HepG2 (cell line): ENCODE measurements at places on chromosomes 6 and 20. TPM values are rescaled to one million over a fixed set of nuclear protein-coding genes. Genes with fewer than 3 reads are reported as not detected.

GHRH gene
- not detected in 2 replicates for total RNA-seq

TRIM31 gene
- 0.51 TPM in 1 of 2 replicates, not detected in the other for total RNA-seq

PROKR2 gene
- total RNA-seq: not detected in 2 replicates

FILIP1 gene
- total RNA-seq: not detected in 2 replicates

LY86 gene
- total RNA-seq: not detected in 2 replicates

RGS17 gene
- total RNA-seq: not detected in 2 replicates

EPB41L1 gene
- 16.7 and 20.8 TPM in 2 replicates for total RNA-seq

ARMH2 gene
- not detected in 2 replicates for total RNA-seq

SIRPD gene
- total RNA-seq: not detected in 2 replicates

FAM217A gene
- total RNA-seq: not detected in 2 replicates

DNA sequence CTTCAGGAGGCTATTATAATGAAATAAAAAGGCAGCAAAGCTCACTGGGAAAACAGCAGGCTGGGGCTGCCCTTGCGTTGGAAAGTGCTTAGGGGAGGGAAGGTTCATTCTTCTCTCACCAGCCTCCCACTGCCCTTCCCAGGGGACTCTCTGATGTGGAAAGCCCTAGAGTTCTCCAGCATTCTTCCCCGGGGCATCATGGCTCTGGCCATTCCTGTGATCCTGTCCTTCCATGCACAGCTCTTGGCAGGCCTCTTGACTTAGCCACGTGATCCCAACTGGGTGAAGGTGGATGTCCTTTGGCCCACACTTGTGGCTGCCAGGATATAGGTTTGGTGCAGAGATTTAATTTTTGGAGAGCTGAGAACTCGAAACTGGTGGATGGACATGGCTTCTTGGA is 58.0 kb upstream of the ZNF831 start:
- no peaks in the 10 kb centered on the region for H3K36me3 ChIP-seq
- H3K4me1 ChIP-seq: no peaks in the 10 kb centered on the region
- no peak overlapping the region for H3K4me3 ChIP-seq
- H3K27me3 ChIP-seq: peaks cover 6% of the 10 kb centered on the region; the same call in 1 of the 3 replicates
- DNase-seq: no peak
- H3K27ac ChIP-seq: no peak overlapping the region

GRCh38 chr20:58160451-58161061 is 67.9 kb downstream of the ANKRD60 start:
- no peaks in the 10 kb centered on the region for H3K36me3 ChIP-seq
- DNase-seq: no peak
- H3K4me1 ChIP-seq: no peaks in the 10 kb centered on the region

GRCh38 chr20:21324126-21324525 is 21.0 kb downstream of the XRN2 start:
- H3K27me3 ChIP-seq: no peaks in the 10 kb centered on the region
- no peak for DNase-seq
- no peak overlapping the region for H3K4me3 ChIP-seq

DNA sequence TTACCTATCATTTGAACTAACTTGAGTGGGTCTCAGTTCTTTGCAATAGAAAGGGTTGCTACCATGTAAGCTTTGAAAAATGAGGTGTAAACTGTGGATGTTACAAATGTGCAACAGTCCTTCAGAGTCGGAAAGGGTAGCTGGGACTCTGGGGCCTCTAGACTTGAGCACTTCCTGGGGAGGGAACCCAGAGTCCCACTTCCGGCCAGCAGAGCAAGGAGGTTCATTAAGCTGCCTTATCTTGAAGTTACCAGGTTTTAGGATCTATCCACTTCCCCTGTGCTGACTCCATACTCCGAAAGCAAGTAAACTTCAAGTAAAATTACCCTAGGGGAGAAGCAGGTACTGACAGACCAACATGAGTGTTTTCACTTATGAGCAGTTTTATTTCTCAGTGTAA is 9.4 kb downstream of the TRIM10 start:
- H3K4me3 ChIP-seq: no peak overlapping the region
- no peaks in the 10 kb centered on the region for H3K36me3 ChIP-seq
- peaks cover 66% of the 10 kb centered on the region for H3K4me1 ChIP-seq

DNA sequence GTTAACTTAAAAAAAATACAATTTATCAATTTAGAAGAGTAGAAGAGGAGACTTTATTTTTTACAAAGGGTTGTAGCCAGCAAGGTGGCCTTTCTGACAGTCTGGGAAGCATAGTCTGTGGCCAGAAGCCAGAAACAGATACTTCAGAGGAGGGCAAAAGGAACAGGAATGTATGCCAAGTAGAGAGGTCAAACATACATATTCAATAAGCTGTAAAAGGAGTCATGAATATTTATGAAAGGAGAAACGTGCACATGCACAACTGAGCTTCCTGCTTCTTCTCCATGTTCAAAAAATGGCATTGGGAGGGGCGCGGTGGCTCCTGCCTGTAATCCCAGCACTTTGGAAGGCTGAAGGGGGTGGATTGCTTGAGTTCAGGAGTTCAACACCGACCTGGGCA is 43.9 kb upstream of the FAM184A start:
- no peaks in the 10 kb centered on the region for H3K27me3 ChIP-seq
- peaks cover 8% of the 10 kb centered on the region; the same call in 1 of the 2 replicates for H3K4me1 ChIP-seq
- DNase-seq: no peak
- no peak overlapping the region for H3K4me3 ChIP-seq
- H3K36me3 ChIP-seq: no peaks in the 10 kb centered on the region
- H3K27ac ChIP-seq: no peak overlapping the region

- peaks cover 68% of the 10 kb centered on the region for H3K4me1 ChIP-seq
- H3K4me3 ChIP-seq: no peak overlapping the region
- H3K36me3 ChIP-seq: no peaks in the 10 kb centered on the region; the same call in none of the 2 replicates
- peak overlapping the region; percentile 2 for H3K27ac ChIP-seq
These were observed 41.5 kb downstream of the SH3BGRL2 start for GRCh38 chr6:79672631-79673111.

GRCh38 chr6:76771059-76771634 is 692.1 kb downstream of the HTR1B start:
- H3K27me3 ChIP-seq: no peaks in the 10 kb centered on the region; the same call in 1 of the 2 replicates
- no peak overlapping the region for H3K4me3 ChIP-seq
- no peaks in the 10 kb centered on the region for H3K4me1 ChIP-seq

DNA sequence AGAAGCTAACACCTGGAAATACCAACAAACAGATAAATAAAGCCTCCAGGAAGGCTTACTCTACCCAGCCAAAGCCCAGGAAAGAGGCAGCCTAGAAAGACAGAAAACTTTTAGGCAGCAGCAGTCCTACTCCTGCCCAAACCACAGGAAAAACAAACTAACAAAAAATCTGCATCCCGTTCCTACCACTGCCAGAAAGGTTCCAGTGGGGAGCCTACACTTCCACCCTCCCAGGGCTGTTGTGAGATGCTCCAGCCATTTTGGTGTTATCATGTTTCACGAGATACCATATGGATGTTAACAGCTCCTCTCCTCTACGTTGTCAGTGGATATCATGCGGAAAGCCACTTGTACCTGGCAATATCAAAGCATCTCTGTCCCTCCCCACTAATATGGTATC is 336.7 kb upstream of the PRND start:
- H3K4me1 ChIP-seq: peaks cover 8% of the 10 kb centered on the region; the same call in 1 of the 2 replicates
- no peak overlapping the region for H3K4me3 ChIP-seq
- H3K36me3 ChIP-seq: no peaks in the 10 kb centered on the region
- H3K27ac ChIP-seq: no peak overlapping the region
- no peak for DNase-seq
- no peaks in the 10 kb centered on the region for H3K27me3 ChIP-seq

DNA sequence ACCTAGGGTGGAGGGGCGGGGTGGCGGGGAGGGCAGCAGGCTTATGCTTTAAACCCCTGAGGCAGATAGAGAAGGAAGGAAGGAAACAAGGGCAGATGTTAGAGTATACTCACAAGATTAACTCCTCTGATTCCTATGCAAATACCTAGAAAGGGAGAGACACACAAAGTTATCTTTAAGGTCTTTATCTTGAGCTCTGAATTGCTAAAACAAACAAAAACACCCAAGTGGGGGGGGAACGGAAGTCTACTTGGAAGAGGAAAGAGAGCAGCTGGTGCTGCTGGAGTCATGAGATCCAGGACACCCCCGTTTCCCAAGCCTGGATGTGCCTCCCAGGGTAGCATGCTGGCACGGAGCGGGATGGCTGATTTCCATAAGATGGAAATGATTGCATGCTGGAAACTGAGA is 43.4 kb downstream of the PLAGL1 start:
- peaks cover 5% of the 10 kb centered on the region; the same call in 1 of the 2 replicates for H3K4me1 ChIP-seq
- no peak overlapping the region for H3K4me3 ChIP-seq
- no peak overlapping the region for H3K27ac ChIP-seq
- no peaks in the 10 kb centered on the region for H3K27me3 ChIP-seq
- no peaks in the 10 kb centered on the region for H3K36me3 ChIP-seq

GRCh38 chr6:5995949-5996713 is 10.6 kb downstream of the NRN1 start:
- H3K27me3 ChIP-seq: peaks cover 11% of the 10 kb centered on the region
- peaks cover 14% of the 10 kb centered on the region for H3K4me1 ChIP-seq
- H3K36me3 ChIP-seq: no peaks in the 10 kb centered on the region
- peak overlapping the region; percentile 99 for H3K4me3 ChIP-seq
- H3K27ac ChIP-seq: no peak overlapping the region
- peak; percentile 39 for DNase-seq

DNA sequence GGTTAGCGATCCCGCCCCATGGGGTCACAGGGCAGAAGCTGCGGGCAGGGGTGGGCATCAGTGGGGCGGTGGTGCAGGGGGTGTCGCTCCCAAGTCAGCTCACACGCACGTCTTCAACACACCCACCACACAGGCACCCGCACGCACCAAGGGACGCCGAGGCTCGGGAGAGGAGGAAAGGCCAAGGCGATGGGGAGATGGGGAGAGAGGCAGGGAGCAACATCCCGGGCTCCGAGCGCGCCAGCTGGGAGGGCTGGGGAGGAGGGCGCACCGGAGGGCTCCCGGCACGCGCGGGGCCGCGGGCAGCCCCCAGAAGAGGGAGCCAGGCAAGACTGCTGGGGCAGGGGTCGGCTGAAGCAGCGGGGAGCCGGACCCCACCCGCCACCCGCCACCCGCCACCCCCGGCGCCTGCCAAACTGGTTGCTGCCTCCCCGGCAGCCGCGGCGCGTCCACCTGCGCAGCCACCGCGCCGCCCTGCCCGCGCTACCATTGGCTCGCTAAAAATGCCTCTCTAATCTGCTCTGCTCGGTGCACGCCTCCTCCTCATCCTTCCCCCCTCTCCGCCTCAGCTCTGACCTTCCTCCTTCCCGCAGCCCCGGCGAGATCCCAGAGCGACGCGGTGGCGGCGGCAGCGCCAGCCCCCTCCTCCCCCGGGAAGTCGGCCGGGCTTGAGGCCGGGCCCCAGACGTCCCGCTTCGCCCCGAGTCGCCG is at the start of gene PACSIN1:
Gene PACSIN1 (plus strand): TSS at position 546 of the 711 bp plus-strand sequence. CDS start 60,230 bp downstream, outside the sequence.
- no peak for DNase-seq
- no peaks in the 10 kb centered on the region for H3K36me3 ChIP-seq
- H3K27ac ChIP-seq: no peak within 1 kb of the TSS
- peak within 1 kb of the TSS; percentile 44; the same call in 1 of the 2 replicates for H3K4me3 ChIP-seq
- H3K27me3 ChIP-seq: peaks cover 13% of the 10 kb centered on the region
- H3K4me1 ChIP-seq: peaks cover 18% of the 10 kb centered on the region

DNA sequence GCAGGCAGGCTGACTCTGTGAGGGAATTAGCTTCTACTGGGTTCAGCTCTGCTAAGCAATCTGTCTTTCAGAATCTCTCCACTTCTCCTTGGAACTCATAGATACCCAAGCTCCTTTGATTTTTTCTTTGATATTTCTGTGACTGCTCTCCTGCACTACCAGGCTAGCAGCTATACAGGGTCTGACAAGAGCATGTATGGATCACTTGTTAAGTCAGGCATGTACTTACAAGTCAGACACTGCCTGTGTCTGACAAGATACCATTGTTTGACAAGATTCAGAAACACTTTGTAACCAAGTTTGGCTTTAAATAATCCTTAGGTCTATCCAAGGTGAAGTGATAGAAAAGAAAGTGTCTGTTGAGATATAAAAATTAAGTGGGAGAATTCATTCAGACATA is 79.5 kb downstream of the SESN1 start:
- H3K27ac ChIP-seq: no peak overlapping the region
- H3K4me3 ChIP-seq: no peak overlapping the region
- no peak for DNase-seq
- H3K27me3 ChIP-seq: no peaks in the 10 kb centered on the region; the same call in 1 of the 2 replicates

- H3K27me3 ChIP-seq: no peaks in the 10 kb centered on the region
- no peak overlapping the region for H3K27ac ChIP-seq
- no peak overlapping the region for H3K4me3 ChIP-seq
- peaks cover 5% of the 10 kb centered on the region; the same call in 1 of the 2 replicates for H3K36me3 ChIP-seq
- peak; percentile 36 for DNase-seq
These were observed 57.0 kb downstream of the MAP1LC3A start for GRCh38 chr20:34615477-34615876.

DNA sequence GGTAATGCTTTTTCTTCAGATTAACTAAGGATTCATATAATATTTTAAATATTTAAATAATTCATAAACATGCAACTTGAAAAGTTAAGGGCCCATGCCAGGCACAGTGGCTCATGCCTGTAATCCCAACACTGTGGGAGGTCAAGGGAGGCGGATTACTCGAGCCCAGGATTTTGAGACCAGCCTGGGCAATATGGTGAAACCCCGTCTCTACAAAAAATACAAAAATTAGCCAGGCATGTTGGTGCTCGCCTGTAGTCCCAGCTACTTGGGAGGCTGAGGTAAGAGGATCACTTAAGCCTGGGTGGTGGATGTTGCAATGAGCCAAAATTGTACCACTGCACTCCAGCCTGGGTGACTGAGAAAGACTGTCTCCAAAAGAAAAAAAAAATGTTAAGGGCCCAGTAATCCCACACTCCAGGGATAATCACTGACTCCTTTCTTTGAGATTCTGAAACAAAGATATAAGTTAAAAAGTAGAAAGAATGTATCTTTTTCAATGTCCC is 7.9 kb upstream of the RIN2 start:
- no peaks in the 10 kb centered on the region for H3K27me3 ChIP-seq
- H3K36me3 ChIP-seq: no peaks in the 10 kb centered on the region
- H3K4me3 ChIP-seq: no peak overlapping the region
- no peak overlapping the region for H3K27ac ChIP-seq
- no peak for DNase-seq
- H3K4me1 ChIP-seq: no peaks in the 10 kb centered on the region

DNA sequence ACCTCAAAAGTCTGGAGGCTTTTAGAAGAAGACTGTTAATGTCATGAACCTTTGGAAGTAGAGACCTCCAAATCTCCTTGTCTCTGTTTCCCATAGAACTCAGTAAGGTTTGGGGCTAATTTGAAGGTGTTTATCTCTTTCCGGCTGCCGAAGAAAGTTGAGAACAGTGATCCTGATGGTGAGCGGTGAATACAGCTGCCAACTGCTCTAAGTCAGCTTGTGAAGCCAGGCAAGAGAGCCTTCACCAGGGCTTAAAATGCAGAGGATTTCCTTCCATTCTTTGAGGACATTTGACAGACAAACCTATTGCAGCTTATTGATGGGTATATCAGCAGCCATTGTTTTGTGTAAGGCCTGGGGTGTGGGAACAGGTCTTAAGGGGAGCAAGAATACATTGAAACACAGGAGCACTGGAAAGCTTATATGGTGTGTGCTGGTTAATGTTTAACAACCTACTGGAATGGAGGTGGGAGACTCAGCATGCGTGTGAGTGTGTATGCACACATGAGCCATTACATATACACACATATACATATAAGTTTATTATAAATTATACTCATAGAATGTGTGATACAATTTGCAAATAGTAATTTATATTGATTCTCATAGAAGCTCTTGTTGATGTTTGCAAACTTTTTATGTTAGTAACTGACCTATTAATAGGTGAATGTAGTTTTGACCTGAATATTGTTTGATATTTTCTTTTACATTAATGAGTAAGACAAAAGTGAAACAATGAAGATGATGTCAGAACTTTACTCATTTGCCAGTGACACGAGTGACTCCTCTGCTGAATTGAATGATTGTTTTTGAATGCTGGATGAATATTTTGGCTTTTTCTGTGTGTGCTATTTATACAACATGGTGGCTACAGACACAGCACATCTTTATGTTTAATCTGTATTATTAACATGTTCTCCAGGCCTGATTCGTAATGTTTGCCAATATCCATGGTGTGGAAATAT is 18.1 kb downstream of the PLEKHG1 start:
- no peak overlapping the region for H3K4me3 ChIP-seq
- no peak for DNase-seq
- no peaks in the 10 kb centered on the region for H3K27me3 ChIP-seq
- no peak overlapping the region for H3K27ac ChIP-seq
- H3K36me3 ChIP-seq: no peaks in the 10 kb centered on the region
